ENCODE measurements at places on chromosomes 4 and X.
A peak's percentile ranks its signal among the peaks of the same experiment; 100 is the strongest.

DNA sequence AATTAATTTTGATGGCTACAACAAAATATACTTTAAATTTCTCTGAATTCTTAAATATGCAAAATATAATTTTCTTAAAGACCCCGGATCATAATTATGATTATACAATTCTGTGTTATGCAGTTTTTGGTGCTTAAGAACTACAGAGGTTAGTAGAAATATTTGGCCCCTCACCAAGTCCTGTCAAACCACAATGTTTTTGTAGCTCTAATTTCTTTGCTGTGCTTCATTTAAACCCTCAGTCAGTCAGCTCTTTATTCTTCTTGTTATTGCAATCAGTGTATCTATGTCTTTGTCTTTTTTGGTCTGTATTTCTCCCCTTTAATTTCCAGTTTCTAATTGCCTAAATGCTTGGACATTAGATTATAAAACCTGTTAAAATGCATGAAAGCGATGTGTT, 186.1 kb downstream of the CAMK2D start:
- peak; percentile 82 for DNase-seq

DNA sequence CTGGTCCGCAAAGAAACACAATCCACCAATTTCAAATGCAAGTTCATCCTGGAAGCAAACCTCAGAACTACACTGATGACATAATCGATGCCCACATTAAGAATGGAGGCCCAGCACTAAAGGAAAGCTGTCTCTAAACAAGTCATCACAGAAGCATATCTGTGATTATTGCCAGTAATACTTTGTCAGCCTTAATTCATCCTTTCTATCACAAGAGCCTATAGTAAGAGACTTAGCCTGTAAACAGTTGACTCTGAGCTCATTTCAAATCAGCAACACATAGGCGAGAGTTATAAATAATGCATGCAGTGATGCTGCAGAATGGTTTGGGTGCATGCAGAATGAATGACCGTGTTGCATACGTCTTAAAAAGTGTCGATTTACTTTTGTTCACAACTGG, 105.9 kb upstream of the ZFP42 start:
- DNase-seq, result no peak

GRCh38 chr4:13722649-13723048, 95.1 kb upstream of the BOD1L1 start:
- no peak for DNase-seq

DNA sequence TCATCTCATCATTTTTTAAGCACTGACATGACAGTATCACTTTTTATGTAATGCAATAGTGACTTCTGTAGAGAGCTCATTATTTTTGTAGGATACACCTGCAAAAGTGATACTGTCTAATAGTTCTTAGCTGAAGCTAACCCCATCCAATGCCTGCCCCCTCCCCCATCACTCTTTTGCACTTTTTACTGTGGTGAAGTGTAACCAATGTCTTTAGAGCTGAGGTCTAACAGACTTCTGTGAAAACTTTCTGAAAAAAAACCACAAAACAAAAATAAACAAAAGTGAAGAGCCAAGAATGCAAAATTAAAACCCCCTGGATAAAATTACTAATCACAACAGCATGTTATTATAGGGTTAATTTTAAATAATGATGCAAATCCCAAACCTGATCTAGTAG, 301.1 kb downstream of the ANK2 start:
- peak; percentile 32 for DNase-seq

GRCh38 chrX:42624524-42624923, 153.4 kb downstream of the PPP1R2C start:
- DNase-seq, result no peak

GRCh38 chr4:105978684-105979296, 83.5 kb downstream of the NPNT start:
- DNase-seq, result peak; percentile 29

- no peak for DNase-seq
These were observed 272.9 kb downstream of the KLHL13 start for GRCh38 chrX:117843749-117844148.

Data from astrocyte of the spinal cord (primary cell).